ENCODE measurements at places on chromosomes 6 and 20. TPM values are rescaled to one million over a fixed set of nuclear protein-coding genes. Genes with fewer than 3 reads are reported as not detected.
A peak's percentile ranks its signal among the peaks of the same experiment; 100 is the strongest.

DNA sequence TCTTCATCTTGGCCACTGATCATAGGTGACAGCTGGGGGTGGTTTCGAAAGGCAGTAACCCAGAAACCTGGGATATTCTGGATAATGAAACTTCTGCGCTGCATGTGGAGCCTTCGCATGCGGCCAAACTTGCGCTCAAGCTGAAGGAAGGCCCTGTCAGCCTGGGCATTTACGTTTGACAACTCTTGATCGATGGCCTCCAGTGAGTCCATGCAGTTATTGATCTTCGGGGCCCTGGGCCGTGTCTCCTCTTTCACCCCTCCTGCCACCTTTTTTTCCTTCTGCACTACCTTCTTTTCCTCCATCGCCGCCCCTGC is 729 bp downstream of the TSPYL4 start:
- H3K27me3 ChIP-seq, result no peaks in the 10 kb centered on the region
- peaks cover 31% of the 10 kb centered on the region for H3K4me1 ChIP-seq
- H3K27ac ChIP-seq, result no peak overlapping the region
- DNase-seq, result no peak
- H3K36me3 ChIP-seq, result peaks cover 10% of the 10 kb centered on the region
- H3K4me3 ChIP-seq, result no peak overlapping the region

- no peak overlapping the region for H3K27ac ChIP-seq
- peaks cover 18% of the 10 kb centered on the region for H3K4me1 ChIP-seq
- H3K4me3 ChIP-seq, result no peak overlapping the region
- peaks cover 1% of the 10 kb centered on the region for H3K36me3 ChIP-seq
- no peaks in the 10 kb centered on the region for H3K27me3 ChIP-seq
These were observed 3.6 kb downstream of the AIG1 start for GRCh38 chr6:143064271-143064670.

GRCh38 chr6:161023316-161023715 is 31.7 kb downstream of the MAP3K4 start:
- H3K4me3 ChIP-seq, result no peak overlapping the region
- peaks cover 4% of the 10 kb centered on the region for H3K4me1 ChIP-seq
- no peaks in the 10 kb centered on the region for H3K27me3 ChIP-seq
- peaks cover 23% of the 10 kb centered on the region for H3K36me3 ChIP-seq
- H3K27ac ChIP-seq, result no peak overlapping the region
- DNase-seq, result no peak

GRCh38 chr6:170371588-170371987 is 65.0 kb downstream of the FAM120B start:
- no peak for DNase-seq
- H3K27ac ChIP-seq, result peak overlapping the region; percentile 47
- H3K27me3 ChIP-seq, result no peaks in the 10 kb centered on the region
- no peak overlapping the region for H3K4me3 ChIP-seq
- H3K36me3 ChIP-seq, result peaks cover 9% of the 10 kb centered on the region

- no peak overlapping the region for H3K27ac ChIP-seq
- no peaks in the 10 kb centered on the region for H3K4me1 ChIP-seq
- H3K27me3 ChIP-seq, result no peaks in the 10 kb centered on the region
- DNase-seq, result no peak
- no peak overlapping the region for H3K4me3 ChIP-seq
- H3K36me3 ChIP-seq, result peaks cover 12% of the 10 kb centered on the region
These were observed 84.7 kb downstream of the TASP1 start for GRCh38 chr20:13554076-13554475.

GRCh38 chr20:60070791-60071190 is 112.6 kb downstream of the CDH26 start:
- H3K27ac ChIP-seq, result no peak overlapping the region
- no peak for DNase-seq
- no peaks in the 10 kb centered on the region for H3K4me1 ChIP-seq
- peaks cover 9% of the 10 kb centered on the region for H3K27me3 ChIP-seq
- no peak overlapping the region for H3K4me3 ChIP-seq

DNA sequence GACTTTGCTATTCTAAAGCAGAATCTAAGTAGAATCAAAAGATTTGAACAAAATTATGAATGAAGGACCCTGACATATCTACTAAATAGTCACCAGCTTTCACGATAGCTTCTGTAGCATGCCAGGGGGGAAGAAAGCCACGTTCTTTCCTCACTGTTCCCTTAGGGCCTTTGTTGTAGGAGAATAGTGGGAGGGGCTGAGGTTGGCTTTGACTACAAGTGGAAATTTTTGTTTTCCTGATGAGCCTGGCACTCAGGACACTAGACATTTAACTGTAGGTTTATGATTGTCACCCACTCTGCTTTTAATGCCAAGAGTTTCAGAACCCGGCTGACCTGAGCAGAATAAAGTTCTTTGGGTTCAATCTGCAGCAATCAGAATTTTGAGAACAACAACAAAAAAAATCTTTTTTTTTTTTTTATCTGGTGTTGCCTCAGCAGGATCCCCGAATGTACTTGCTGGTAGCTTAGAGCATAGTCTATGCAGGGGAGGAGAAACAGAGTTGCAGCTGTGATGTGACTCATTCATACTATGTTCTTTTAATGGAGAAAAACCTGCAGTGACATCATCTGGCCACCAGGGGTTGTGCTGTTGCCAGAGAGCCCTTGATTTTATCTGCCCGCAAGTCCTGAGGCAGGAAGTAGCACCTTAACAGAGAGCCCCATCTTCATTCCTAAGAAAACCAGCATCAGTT is 38.5 kb downstream of the TPD52L1 start:
- H3K4me3 ChIP-seq, result no peak overlapping the region
- no peaks in the 10 kb centered on the region for H3K36me3 ChIP-seq
- peaks cover 2% of the 10 kb centered on the region for H3K4me1 ChIP-seq
- H3K27ac ChIP-seq, result no peak overlapping the region

DNA sequence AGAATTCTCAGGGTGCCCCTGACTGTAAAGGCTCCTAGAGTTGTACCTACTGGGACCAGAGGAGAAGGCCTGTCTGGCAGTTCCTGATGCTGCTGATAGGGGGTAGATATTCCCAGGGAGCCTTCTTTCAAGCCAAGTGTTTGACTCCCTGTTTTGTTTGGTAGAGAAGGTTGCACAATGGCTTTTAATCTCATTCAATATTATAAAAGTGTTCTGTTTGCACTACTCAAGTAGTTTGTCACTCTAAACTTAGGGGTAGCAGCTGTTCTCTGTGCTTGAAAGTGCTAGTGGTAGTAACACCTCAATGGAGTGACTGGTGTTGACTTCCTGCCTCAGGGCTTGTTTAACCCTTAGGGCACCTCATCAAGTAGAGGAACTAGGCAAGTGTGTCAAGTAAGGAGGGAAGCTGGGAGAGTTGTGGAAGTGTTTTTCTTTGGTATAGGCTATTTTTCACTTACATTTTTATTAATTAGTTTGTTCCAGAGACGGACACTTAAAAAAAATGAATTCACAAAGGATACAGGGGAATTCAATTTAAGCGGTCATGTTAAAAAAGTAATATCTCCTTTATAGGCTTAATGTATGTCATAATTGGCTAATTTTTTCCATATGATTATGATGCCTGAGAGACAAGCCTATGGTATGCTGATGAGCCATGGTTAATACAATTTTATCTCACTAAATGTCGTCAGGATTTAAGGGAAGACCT is 38.1 kb downstream of the BICRAL start:
- peaks cover 8% of the 10 kb centered on the region for H3K36me3 ChIP-seq
- no peaks in the 10 kb centered on the region for H3K27me3 ChIP-seq
- peaks cover 7% of the 10 kb centered on the region for H3K4me1 ChIP-seq
- no peak overlapping the region for H3K27ac ChIP-seq
- no peak for DNase-seq

- no peaks in the 10 kb centered on the region for H3K4me1 ChIP-seq
- DNase-seq, result no peak
- H3K27me3 ChIP-seq, result no peaks in the 10 kb centered on the region
- H3K27ac ChIP-seq, result no peak overlapping the region
- no peaks in the 10 kb centered on the region for H3K36me3 ChIP-seq
- no peak overlapping the region for H3K4me3 ChIP-seq
These were observed 295.5 kb upstream of the HS3ST5 start for GRCh38 chr6:114638341-114638740.

- peaks cover 21% of the 10 kb centered on the region for H3K27me3 ChIP-seq
- H3K36me3 ChIP-seq, result no peaks in the 10 kb centered on the region
- no peak overlapping the region for H3K4me3 ChIP-seq
- H3K27ac ChIP-seq, result no peak overlapping the region
These were observed 40.4 kb downstream of the CD40 start for GRCh38 chr20:46158476-46158987.

GRCh38 chr20:33172781-33173180 is 4.8 kb downstream of the BPIFA2 start:
- no peak overlapping the region for H3K4me3 ChIP-seq
- DNase-seq, result no peak
- H3K36me3 ChIP-seq, result no peaks in the 10 kb centered on the region
- H3K27me3 ChIP-seq, result peaks cover 4% of the 10 kb centered on the region

DNA sequence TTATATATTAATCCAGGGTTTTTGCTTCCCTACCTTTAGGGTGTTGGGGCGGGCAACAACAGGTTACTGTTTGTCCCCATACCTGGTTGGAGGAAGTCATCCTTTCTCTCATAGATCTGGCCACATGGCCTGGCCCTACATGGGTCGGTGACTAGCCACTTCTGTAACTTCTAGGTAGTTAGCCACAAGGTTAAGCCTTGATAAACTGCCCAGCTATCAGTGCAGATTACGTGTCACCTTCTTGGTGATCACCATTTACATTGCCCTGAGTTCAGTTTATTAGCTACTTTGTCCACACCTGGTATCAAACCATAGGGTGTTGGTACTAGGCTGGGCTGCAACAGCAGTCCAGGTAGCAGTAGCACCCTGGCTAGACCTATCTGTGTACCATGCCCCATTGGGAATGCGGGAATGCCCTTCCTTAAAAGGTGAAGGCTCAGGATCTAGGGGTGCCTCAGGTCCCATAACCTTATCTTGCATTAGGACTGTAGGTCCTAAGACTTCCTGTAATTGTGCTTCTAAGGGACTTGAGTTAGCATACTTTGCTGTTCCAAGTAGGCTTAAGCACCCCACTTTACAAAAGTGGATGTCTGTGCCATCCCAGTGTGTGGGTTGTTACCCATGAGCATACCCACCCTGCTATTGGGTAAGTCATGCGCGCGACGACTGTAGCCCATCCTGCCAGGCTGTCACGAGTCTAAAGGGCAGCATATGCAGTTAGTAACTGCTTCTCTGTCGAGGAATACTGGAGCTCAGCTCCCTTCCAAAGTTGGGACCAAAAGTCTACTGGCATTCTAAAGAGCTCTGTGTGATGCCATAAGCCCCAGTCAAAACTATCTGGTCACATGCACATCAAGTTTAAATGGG is 5.2 kb downstream of the ZKSCAN3 start:
- H3K4me1 ChIP-seq, result peaks cover 33% of the 10 kb centered on the region
- H3K4me3 ChIP-seq, result peak overlapping the region; percentile 85
- H3K27me3 ChIP-seq, result no peaks in the 10 kb centered on the region

DNA sequence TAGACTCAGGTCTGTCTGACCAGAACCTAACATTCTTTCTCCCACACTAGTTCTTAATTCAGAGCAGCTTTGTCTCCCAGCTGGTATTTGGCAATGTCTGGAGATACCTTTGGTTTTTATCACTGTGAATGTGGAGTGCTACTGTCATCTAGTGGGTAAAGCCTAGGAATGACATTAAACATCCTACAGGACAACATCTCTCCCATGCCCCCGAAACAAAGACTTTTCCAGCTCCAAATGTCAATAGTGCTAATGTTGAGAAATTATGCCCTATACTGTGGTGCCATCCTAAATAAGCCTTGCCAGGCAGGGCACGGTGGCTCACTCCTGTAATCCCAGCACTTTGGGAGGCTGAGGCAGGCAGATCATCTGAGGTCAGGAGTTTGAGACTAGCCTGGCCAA is 4.2 kb upstream of the TTPAL start:
- H3K4me1 ChIP-seq, result peaks cover 11% of the 10 kb centered on the region
- no peak overlapping the region for H3K27ac ChIP-seq
- H3K27me3 ChIP-seq, result no peaks in the 10 kb centered on the region
- H3K4me3 ChIP-seq, result no peak overlapping the region
- no peaks in the 10 kb centered on the region for H3K36me3 ChIP-seq

DNA sequence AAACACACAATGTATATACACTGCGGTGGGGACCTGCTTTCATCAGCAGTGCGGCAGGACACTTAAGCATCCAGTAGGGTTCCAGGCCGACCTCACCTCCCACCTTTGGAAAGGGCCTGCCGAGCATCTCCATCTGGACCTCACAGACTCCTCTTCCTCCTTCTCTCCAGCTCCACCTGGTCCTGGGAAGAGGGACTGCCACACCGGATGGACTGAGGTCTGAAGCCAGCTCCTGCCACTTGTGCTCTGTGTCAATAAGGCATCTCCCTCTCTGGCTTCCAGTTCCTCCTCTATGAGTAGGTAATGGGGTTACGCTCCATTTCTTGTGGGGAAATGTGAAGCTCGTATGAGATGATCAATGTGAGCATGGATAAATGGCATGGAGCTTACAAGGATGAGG is 19.1 kb upstream of the NNAT start:
- no peaks in the 10 kb centered on the region for H3K36me3 ChIP-seq
- no peaks in the 10 kb centered on the region for H3K27me3 ChIP-seq
- H3K27ac ChIP-seq, result no peak overlapping the region
- H3K4me1 ChIP-seq, result no peaks in the 10 kb centered on the region

DNA sequence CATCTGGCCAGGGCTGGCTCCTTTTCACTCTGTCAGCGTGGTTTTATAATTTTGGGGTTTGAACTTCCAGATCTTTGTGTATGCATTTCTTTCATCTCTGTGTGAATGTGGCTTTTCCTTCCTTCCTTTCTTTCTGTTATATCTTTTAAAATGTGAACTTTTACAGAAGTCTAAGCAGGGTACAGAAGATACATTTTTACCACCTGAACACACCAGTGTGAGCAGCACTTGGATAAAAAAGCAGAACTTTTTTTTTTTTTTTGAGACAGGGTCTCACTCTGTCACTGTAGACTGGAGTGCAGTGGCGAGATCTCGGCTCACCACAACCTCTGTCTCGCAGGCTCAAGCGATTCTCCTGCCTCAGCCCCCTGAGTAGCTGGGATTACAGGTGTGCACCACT is 20.5 kb downstream of the CEBPB start:
- DNase-seq, result no peak
- H3K4me1 ChIP-seq, result peaks cover 8% of the 10 kb centered on the region
- no peak overlapping the region for H3K27ac ChIP-seq
- H3K36me3 ChIP-seq, result no peaks in the 10 kb centered on the region

- no peaks in the 10 kb centered on the region for H3K36me3 ChIP-seq
- H3K4me3 ChIP-seq, result no peak overlapping the region
- no peak for DNase-seq
- peaks cover 3% of the 10 kb centered on the region for H3K27me3 ChIP-seq
- H3K4me1 ChIP-seq, result no peaks in the 10 kb centered on the region
These were observed 136.3 kb downstream of the MRPL14 start for GRCh38 chr6:43990627-43991619.

- no peak overlapping the region for H3K27ac ChIP-seq
- no peak for DNase-seq
- H3K4me1 ChIP-seq, result peaks cover 2% of the 10 kb centered on the region
- no peak overlapping the region for H3K4me3 ChIP-seq
- peaks cover 4% of the 10 kb centered on the region for H3K27me3 ChIP-seq
- H3K36me3 ChIP-seq, result no peaks in the 10 kb centered on the region
These were observed 220.0 kb upstream of the KCNQ5 start for GRCh38 chr6:72401865-72402264.

The PRKN gene
- not detected for total RNA-seq

The TCP11 gene
- not detected for total RNA-seq

The HLA-DQB2 gene
- 2.9 TPM for total RNA-seq

The CCN5 gene
- not detected for total RNA-seq

The PBOV1 gene
- total RNA-seq, result not detected

The WFDC12 gene
- not detected for total RNA-seq

The MEI4 gene
- total RNA-seq, result not detected
